ENCODE measurements at places on chromosomes 11 and 22.
A peak's percentile ranks its signal among the peaks of the same experiment; 100 is the strongest.

GRCh38 chr11:81644239-81644840 is 1089.3 kb downstream of the FAM181B start:
- DNase-seq, result no peak

DNA sequence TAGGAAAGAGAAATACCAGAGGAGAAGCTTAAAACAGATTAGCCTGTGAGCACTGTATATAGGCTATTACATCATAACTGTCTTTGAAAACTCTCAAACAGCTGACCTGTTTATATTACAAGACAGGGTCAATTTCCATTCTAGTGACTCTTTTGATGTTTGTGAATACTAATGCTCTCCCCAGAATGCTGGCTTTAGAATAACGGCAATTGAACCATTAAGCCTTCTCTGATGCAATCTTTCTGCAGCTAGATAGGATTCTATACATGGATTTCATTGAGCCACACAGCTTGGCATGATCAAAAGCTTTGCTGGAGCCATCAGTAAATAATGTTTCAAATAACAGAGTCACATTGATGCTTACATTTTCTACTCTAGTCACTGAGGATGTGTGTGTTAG is 122.7 kb upstream of the FAT3 start:
- DNase-seq, result no peak

- no peak for DNase-seq
Observed at GRCh38 chr11:109267293-109268095, 154.5 kb upstream of the C11orf87 start.

- no peak for DNase-seq
Observed at GRCh38 chr22:47333625-47334024, 571.2 kb downstream of the TBC1D22A start.

DNA sequence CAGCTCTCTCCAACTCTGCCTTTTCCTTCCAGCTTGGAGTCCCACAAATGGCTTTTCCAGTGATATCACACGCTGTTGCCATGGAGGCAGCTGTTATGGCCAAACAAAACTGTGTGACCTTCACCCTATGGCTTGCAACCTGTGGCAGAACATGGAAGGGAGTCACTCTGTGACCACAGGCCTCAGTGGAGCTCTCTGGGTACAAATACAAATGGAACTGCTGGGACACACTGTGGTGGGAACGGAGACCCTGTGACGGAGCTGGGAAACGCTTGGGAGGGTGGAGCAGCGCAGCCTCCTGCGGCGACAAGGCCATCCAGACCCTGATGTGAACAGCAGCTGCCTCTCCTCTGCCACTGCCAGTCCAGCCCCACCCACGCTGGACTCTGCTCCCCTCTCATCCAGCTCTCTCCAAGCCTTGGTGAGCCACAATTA is 162.5 kb downstream of the ETS1 start:
- no peak for DNase-seq

- DNase-seq, result no peak
Observed at GRCh38 chr22:24023204-24023789, 12.2 kb downstream of the CABIN1 start.

DNA sequence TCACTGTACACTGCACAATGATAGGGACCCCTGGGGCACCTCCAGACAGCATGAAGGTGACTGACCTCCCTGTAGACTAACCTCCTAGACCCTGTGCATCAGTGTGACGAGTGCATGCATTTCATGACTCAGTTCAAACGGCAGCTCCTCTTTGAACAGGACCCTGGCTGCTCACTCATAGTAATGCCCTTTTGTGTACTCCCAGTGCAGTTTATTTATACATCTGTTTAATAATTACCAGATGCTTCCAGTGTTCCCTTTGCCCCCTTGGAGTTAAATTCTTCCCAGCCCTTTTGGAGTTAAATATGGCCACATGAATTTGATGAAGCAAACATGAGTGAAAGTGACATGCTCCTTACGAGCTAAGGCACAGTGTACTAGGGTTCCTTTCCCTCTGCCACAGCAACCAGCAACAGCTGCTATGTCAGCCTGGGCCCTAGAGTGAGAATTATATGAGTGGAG is 72.4 kb downstream of the PANX1 start:
- no peak for DNase-seq

GRCh38 chr11:134792044-134792443 is 380.0 kb upstream of the B3GAT1 start:
- DNase-seq, result no peak

DNA sequence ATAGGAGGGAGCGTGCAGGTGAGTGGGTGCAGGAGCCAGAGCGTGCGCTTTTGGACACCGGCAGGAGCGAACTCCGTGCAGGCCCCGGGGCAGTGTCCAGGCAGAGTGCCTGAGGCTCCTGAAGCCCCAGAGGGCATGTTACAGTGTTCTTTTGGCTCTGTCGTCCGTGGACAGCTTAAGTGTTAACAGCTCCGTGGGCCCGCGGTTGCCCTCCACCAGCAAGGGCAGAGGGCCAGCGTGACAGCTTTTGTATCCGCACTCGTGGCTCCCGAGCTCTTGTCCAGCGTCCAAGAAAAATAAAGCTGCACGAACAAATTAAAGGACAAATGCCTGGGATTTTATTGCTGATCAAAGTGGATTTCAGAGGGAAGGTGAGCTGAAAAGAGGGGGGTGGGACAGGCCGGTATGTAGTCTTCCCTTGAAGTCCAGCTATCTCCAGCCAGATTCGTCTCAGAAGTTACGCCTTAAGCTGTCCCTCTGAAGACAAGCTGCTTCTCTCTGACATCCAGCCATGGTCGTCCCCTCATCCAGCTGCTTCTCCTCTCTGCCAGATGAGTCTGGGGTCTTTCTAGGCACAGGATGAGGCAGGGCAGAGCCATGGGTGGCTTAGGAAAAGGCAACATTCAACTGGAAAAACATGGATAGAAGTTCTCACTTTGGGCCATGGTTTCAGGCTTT is 968 bp upstream of the TMEM109 start:
- DNase-seq, result no peak

- no peak for DNase-seq
Observed at GRCh38 chr22:45966895-45967365, 10.0 kb downstream of the WNT7B start.

DNA sequence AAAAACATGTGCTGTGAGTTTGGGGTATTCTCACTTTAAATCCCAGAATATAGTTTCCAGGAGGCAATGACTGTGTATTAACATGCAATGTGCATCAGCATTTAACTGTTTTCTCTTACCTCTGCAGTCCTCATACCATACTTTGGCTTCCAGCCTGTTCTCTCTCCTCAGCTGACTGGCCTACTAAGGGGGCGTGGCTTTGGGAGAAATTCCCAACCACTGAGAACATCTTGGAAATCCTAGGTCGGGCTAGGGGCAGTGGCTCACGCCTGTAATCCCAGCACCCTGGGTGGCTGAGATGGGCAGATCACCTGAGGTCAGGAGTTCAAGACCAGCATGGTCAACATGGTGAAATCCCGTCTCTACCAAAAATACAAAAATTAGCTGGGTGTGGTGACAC is 13.5 kb upstream of the ZC3H12C start:
- DNase-seq, result no peak

GRCh38 chr11:66327171-66328030 is 8.8 kb downstream of the RIN1 start:
- no peak for DNase-seq

- no peak for DNase-seq
Observed at GRCh38 chr11:9754010-9754471, 90.2 kb downstream of the SWAP70 start.

DNA sequence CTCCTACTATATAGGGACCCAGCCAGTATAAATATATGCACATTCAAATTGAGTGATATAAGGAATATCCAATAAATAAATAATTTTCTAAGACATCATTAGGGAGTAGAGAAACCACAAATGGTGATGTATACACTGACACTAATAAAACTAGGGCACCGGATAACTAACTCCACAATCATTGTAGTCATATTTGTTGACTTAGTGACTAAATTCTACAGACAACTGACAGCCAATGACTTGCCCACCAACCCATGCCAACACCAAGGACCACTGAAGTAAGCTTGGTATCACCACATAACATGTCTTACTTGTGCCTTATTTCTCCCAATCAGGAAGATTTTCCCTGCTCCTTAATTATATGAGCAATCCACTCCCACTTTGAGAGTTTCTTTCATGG is 139.6 kb upstream of the TRPC6 start:
- DNase-seq, result no peak

DNA sequence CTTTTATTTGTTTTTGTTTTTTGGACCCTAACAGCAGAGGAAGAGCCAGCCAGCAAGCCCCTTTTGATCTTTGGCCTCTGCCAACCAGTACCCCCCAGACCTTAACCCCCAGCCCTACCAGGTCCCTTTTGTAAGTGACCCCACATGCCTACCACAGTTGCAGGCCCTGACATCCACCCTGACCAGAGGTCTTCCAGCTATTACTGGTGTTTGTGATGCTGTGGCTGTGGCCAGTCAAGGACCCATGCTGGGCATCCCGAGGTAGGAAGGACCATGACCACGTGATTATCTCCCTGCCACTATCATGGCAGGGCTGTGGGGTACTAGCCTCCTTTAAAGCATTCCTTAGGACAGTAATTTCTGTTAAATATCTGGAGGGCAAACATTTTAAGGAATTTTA is 9.0 kb downstream of the MED15 start:
- DNase-seq, result no peak

- DNase-seq, result no peak
Observed at GRCh38 chr11:71324788-71325417, 72.5 kb upstream of the SHANK2 start.

- no peak for DNase-seq
Observed at GRCh38 chr11:86991341-86991740, 36.1 kb upstream of the FZD4 start.

GRCh38 chr11:12386745-12387144 is 9.4 kb downstream of the PARVA start:
- DNase-seq, result no peak

- DNase-seq, result no peak
Observed at GRCh38 chr11:119318240-119319135, 1.6 kb upstream of the MCAM start.

DNA sequence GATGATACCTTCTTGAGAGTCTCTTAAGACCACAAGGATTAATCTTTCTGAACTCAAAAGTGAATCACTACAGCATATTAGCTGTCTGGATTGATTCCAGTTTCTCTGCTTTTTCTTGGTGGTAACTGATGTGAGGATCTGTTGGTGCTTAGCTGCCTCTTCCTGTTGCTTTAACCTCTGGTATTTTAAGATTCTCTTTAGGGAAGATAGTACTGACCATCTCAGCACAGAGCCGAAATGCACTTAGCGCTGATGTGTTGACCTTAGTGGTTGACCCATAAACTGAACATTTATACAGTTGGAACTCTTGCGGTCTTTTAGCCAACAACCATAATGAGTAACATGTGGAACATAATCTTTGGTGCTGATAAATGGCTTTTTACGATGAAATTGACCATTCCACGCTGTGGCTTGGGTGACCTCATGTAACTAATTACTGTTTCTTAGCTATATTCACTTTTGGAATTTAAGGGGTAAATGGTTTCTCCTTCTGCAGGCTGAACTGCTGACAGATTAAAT is 33.7 kb downstream of the APLP2 start:
- no peak for DNase-seq

- peak; percentile 57 for DNase-seq
Observed at GRCh38 chr11:1889224-1889930, 2.3 kb downstream of the PRR33 start.

DNA sequence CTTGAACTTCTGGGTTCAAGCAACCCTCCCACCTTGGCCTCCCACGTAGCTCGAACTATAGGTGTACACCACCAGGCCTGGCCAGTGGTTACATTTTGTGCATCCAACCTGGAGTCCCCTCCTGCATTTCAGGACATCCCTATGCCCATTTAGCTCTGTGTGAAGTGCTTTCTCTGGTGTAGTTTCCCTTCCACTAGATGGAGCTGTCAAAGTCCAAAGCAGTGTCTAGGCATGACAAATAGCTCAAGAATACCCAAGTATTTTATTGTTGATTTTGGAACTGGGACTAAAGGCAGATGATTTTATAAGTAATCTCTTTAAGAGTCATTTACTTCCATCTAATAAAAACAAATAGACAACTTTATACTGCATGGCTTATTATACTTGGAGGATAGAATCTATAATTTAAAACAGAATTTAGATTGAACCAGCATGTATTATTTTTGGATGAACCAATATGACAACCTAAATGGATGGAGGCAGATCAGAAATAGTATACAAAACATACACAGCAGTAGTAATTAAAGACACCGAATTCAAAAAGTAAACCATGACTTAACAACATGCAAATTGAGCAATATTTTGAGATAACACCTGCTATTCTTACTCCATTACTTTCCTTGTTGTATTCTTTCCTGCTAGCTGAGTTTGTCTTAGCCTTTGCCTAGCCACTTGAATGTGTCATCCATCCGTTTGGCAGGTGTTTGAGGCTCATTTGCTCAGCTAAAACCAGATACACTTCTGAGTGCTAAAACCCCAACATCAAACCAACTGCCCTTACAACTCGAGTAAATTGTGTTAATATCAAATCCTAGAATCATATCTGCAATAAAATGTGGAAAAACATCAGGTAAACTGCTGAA is 37.7 kb downstream of the EIF4ENIF1 start:
- DNase-seq, result no peak

DNA sequence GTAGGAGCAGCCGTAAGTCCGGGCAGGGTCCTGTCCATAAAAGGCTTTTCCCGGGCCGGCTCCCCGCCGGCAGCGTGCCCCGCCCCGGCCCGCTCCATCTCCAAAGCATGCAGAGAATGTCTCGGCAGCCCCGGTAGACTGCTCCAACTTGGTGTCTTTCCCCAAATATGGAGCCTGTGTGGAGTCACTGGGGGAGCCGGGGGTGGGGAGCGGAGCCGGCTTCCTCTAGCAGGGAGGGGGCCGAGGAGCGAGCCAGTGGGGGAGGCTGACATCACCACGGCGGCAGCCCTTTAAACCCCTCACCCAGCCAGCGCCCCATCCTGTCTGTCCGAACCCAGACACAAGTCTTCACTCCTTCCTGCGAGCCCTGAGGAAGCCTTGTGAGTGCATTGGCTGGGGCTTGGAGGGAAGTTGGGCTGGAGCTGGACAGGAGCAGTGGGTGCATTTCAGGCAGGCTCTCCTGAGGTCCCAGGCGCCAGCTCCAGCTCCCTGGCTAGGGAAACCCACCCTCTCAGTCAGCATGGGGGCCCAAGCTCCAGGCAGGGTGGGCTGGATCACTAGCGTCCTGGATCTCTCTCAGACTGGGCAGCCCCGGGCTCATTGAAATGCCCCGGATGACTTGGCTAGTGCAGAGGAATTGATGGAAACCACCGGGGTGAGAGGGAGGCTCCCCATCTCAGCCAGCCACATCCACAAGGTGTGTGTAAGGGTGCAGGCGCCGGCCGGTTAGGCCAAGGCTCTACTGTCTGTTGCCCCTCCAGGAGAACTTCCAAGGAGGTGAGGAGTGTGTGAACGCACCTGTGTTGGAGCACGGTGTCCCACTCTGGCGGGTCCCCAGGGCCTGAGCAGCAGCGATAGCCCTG is at the start of gene TAGLN:
TAGLN (plus strand) TSS at position 318 of the 863 bp plus-strand sequence. CDS start 3,644 bp downstream, outside the sequence.
- no peak for DNase-seq

DNA sequence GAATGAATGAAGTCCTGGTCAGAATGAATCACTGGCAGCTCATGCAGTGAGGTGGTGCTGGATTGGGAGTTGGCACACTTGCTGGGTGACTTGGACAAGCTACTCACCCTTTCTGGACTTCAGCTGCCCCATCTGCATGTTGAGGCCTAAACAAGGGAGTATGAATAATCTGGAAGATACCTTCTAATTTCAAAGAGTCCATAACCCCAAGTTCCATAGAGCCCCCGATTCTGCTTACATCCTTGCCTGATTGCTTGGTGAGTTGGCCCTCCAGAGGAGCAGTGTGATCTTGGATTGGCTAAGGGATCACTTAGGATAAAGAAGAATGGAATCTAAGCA is 18.3 kb upstream of the ACCSL start:
- no peak for DNase-seq

- DNase-seq, result no peak
Observed at GRCh38 chr22:20283674-20284066, 15.6 kb upstream of the RTN4R start.
